ENCODE measurements at places on chromosomes 3 and 15.

- DNase-seq: no peak
These were observed 27.6 kb downstream of the SLC9A9 start for GRCh38 chr3:143820466-143821221.

- no peak for DNase-seq
These were observed 216.7 kb downstream of the CDIN1 start for GRCh38 chr15:36796161-36796560.

DNA sequence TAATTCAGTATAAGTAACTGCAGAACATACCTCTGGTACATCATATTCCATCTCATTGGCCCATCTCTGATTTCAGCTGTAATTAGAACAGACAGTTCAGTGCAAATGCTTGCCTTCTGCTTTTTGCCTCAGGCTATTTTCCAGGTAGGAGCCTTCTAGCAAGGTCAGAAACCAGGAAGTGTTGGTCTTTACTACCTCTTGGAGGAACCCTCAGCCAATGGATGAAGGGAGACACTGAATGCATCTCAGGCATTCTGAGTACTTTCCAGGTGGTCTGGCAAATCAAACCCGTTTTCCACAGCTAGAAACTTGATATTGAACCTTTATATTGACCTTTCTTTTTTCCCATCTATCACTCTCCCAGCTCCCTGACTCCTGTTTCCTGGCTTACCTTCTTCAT lies 348.5 kb upstream of the SOX2 start:
- no peak for DNase-seq

DNA sequence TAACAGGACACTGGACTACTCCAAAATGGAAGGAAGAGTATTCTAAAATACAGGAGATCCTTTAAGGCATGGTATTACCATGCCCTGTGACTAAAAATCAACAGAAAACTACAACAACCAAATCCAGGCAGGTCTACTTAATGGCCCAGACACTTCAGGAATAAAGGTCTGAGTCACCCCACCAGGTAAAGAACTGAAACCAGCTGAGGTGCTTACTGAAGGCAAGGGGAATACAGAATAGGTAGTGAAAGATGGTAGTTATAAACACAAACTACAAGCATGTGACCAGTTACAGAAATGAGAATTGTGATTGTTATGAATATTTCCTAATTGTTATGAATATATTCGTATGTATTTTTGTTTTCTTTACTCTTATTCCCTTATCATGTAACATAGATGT lies 13.4 kb downstream of the IFT57 start:
- no peak for DNase-seq

DNA sequence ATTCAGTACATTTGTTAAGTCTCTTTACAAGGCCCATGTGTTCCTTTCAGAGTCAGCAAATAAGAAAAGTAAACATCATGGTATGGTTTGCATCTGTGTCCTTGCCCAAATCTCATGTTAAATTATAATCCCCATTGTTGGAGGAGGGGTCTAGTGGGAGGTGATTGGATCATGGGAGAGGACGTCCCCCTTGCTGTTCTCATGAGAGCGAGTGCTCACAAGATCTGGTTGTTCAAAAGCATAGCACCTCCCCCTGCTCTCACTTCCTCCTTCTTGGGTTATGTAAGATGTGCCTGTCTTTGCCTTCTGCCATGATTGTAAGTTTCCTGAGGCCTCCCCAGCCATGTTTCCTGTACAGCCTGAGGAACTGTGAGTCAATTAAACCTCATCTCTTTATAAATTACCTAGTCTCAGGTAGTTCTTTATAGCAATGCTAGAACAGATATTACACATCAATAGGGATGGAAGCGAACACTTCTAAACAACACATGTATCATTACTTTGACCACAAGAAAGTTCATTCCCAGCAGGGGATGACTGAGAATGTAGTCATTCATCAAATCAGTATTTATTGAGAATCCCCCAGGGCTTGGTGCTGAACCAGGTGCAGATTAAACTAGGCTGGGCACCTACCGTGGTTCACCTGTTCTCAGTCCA lies 4.1 kb downstream of the EFCAB12 start:
- no peak for DNase-seq

- DNase-seq: no peak
These were observed 11.6 kb downstream of the RPL15 start for GRCh38 chr3:23928524-23928923.

DNA sequence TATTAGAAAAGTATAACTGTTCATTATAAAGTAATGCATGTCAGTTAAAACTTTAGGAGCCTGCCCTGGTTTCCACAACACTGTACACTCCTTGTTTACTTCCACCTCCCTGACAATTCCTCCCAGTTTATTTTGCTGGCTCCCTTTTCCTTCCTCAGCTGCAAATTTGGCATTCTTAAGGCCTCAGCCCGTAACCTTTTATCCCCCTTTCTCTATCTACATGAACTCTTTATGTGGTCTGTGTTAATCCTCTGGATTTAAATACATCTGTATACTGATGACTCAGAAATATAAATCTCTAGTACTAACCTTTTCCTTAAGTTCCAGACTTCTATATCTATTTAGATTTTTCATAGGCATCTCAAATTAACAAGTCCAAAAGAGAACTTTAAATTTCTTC lies 143.6 kb downstream of the OTOL1 start:
- DNase-seq: no peak

DNA sequence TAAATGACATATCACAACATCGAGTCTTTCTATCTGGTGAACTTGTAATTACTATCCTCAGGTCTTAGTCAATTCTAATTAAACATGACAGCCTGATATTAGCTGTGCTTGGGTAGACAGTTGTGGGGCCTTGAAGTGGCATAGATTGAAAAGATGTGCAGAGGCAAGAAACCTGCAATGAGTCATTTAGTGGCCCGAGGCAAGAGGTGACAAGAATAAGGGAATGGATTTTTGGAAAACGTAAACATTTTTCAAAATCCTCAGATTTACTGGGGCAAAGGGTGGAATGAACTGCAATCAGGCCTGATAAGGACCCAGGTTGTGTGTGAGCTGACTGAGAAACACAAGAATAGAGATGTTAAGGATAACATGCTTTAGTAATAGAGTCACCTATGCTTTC lies 29.5 kb upstream of the ULK4 start:
- no peak for DNase-seq

GRCh38 chr3:81245043-81245442 lies 516.4 kb downstream of the GBE1 start:
- DNase-seq: no peak

GRCh38 chr3:113516115-113516505 lies 1.2 kb upstream of the SPICE1 start:
- DNase-seq: no peak

GRCh38 chr3:110454066-110454465 lies 617.5 kb upstream of the NECTIN3 start:
- DNase-seq: no peak

- no peak for DNase-seq
These were observed 36.2 kb upstream of the RPL35A start for GRCh38 chr3:197913641-197914380.

GRCh38 chr3:98343647-98344507 lies 9.8 kb upstream of the OR5K4 start:
- no peak for DNase-seq

DNA sequence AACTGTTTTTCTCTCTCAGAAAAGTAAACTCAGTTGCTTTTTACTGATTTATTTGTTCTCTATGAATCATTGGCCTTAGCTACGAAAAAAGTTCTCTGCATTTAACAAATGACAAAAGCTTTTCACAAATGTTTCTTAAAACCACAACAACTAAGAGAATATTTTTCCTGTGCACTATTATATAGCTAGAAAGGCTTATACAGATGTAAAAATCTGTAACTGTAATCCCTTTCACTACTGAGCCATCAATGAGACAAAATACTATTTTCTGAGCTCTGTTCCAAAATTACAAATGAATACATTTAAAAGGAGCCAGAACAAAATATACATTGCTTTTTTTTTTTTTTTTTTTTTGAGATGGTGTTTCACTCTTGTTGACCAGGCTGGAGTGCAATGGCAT lies 45.6 kb upstream of the PYGO1 start:
- no peak for DNase-seq

DNA sequence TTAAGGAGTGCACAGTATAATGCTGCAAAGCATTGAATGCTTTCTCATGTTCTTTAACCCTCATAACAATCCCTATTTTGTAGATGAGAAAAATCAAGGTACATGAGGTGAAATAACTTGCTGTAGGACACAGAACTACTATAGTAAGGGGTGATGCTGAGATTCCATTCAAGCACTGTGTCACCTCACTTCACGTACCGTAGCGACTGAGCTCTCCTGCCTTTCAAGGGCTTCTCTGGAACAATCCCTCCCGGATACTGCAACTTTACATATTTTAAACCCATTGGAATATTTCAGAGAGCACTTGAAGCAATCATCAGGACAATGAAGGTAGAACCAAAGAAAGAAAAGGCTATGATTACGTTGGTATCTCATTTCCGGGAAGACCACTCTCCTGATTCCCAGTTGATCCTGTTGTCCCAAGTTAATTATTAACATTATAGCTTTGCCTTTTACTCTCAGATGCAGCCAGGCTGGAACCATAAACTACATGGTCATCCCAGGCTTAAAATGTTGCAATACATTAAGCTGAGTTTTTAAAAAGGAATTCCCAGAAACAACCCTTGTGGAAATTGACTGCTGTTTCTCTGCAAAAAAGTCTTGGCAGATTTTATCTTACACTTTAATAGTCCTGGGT lies 252.2 kb upstream of the IGF1R start:
- no peak for DNase-seq

GRCh38 chr3:141426404-141427034 lies 58.2 kb downstream of the ZBTB38 start:
- DNase-seq: no peak

GRCh38 chr3:16090024-16090423 lies 84.5 kb upstream of the GALNT15 start:
- DNase-seq: peak; percentile 27

DNA sequence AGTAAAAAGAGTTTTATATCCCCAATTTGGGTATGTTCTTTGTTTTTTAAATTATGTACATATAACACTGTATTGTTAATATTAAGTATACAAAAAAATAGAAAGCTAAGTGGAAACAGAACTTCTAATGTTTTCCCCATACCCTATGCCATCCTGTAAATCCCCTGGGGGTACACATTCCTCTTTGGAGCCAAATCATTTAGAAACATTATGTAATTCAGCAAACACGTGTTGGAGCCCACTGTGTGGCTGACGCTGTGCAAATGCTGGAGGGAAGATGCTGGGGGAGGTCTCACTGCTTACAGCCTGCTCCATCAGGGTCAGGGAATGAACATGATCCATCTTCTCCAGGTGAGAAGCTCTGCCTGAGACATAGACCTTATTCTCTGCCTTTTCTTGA lies 52.8 kb downstream of the CRTC3 start:
- no peak for DNase-seq

DNA sequence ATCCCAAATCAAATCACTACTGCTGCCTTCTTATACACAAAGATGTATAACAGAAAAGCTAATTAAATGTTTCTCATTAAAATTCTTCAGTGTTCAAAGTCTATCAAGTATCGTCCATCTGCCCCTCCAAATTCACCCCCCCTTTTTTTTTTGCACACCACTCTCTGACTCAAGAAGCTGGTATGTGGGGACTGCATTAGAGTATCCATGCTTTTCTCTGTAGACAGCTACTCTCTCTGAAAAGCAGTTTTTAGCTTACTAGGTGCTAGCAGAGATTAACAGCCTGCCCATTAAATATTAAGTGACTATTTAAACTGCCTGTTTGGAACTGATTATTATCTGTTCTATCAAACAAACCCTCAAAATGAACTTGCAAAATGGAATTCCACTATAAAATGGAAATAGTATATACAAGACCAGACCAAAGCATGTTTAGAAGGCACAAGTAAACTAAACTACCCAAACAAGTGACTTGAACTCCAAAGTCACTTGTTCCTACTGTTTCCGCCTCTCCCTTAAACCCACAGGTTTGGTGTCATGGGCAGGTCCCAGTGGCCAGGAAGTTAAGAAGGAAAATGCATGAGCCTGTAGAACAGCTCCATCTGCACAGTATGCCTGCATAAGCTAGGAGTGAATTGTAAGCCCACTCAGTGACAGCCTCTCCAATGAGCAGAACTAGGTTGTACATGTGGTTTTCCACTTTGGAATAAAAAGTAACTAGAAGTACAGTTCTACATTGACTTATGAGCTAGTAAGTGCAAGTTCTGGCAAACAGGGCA lies 32.5 kb downstream of the GBE1 start:
- DNase-seq: no peak

GRCh38 chr3:155325263-155325835 lies 31.9 kb upstream of the STRIT1 start:
- DNase-seq: no peak

GRCh38 chr3:153289334-153289808 lies 127.3 kb downstream of the RAP2B start:
- no peak for DNase-seq

DNA sequence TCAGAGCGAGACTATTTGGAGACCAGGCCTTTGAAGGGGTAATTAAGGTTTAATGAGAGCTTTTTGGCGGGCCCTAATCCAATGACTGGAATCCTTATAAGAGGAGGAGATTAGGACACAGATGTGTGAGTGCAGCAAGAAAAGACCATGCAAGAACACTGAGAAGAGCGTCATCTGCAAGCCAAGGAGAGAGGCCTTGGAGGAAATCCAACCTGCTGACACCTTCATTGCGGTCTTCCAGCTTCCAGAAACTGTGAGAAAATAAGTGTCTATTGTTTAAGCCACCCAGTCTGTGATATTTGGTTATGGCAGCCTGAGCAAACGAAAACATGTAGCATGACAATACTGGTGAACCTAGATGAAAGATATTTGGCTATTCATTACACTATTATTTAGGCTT lies 23.0 kb upstream of the MUSTN1 start:
- peak; percentile 15 for DNase-seq

GRCh38 chr15:41790169-41790568 lies 15.9 kb downstream of the MAPKBP1 start:
- no peak for DNase-seq

GRCh38 chr3:107963581-107963980 lies 127.2 kb downstream of the CD47 start:
- no peak for DNase-seq

DNA sequence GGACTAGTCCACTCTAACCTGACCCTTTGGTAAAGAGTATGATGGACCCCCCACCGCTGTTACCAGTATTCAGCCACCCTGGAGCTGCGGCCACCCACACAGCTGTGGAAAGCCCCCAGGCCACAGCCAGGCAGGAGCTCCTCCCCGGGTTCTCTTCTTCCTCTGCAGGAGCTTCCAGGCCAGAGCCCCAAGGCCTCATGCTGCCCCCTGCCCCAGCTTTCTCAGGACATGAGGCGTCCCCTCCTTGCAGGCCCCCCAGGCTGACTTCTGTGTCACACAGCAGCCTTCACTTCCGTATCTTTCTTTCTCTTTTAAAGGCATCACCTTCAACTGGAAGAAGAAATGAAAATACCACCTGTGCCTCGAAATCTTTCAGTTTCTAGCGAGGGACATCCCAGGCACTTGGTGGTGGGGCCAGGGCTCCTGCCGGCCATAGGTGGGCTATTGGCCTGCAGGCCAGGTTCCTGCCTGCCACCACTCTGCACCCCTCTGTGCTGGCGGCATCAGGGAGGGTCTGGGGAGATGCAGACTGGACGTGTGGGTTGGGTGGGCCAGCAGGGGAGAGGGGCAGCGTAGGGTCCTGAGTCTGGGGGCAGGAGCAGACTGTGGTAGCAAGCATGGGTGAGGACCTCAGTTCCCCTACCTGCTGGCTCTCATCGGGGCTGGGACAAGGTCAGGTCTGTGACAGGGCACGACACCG lies 19.9 kb downstream of the KLF13 start:
- no peak for DNase-seq
